Endothelial cell (in vitro differentiated cells): ENCODE measurements at places on chromosomes 11 and 22. TPM values are rescaled to one million over a fixed set of nuclear protein-coding genes. Genes with fewer than 3 reads are reported as not detected.

GRCh38 chr11:15923183-15923582 is 433.2 kb downstream of the SOX6 start:
- H3K36me3 ChIP-seq: no peaks in the 10 kb centered on the region
- no peak overlapping the region for H3K27ac ChIP-seq
- peaks cover 10% of the 10 kb centered on the region for H3K4me1 ChIP-seq
- no peak for DNase-seq
- H3K27me3 ChIP-seq: no peaks in the 10 kb centered on the region
- no peak overlapping the region for H3K4me3 ChIP-seq

DNA sequence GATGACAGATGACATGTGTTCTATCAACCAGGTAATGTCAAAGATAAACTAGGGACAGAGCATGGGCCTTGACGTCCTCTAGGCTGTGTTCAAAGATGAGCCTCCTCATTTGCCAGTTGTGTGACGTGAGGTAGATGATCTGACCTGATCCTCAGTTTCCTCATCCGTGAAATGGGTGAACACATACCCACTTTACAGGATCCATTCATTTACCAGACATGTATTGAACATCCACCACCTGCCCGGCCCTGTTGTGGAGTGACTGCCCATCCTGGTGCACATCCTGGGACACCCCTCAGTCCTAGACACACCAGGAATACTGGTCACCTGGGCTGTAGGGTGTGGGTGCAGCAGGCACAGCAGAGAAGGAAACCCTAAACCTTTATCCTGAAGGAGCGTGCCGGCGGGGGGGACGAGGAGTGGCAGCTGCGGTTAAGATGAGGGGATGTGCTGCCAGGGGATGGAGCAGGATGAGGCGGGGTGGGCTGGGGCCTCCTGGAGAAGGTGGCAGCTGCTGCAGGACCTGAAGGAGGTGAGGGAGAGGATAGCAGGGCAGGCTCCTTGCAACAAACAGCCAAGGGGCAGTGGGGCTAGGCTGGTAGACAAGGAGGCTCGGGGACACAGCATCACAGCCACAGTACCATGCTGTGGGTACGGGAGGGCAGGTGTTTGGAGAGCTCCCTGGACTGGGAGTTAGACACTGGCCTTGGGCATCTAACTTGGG is 8.4 kb downstream of the CLDN5 start:
- DNase-seq: no peak
- no peak overlapping the region for H3K4me3 ChIP-seq
- peaks cover 8% of the 10 kb centered on the region for H3K4me1 ChIP-seq

MUC6 gene
- total RNA-seq: not detected

CHID1 gene
- total RNA-seq: 69.3 TPM

GRCh38 chr22:43202326-43202725 is 15.4 kb upstream of the TTLL12 start:
- H3K4me1 ChIP-seq: peaks cover 4% of the 10 kb centered on the region
- H3K27me3 ChIP-seq: peaks cover 5% of the 10 kb centered on the region
- H3K27ac ChIP-seq: no peak overlapping the region
- H3K4me3 ChIP-seq: peak overlapping the region; percentile 25

DNA sequence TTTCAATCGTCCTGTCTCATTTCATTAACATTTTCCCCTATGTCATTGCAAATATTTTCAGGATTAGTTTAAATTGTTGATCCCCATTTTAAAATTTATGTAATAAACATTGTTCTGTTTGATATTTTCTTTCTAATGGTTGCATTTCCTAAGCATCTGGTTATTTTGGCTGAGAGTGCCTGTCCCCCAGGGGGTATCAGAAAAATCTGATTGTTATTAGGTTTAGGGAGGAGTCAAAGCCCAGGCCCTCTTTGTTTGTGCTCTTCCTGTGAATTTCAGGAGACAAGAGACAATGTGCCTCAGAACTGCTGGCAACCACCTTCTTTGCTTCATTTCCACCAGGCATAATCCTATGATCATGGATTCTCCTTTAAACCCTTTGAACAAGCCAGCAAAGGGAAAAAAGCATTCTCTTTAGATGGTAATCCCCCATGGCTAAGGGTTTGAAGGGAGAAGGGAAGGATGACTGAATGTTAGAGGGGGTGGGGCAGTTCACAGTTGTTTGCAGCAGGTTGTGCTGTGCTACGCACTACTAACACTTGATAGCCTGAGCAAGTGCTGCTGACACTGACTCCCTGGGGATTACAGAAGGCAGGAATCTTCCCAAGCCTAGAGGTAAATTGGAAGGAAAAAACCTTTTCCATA is 462.4 kb upstream of the LRRC4C start:
- no peak overlapping the region for H3K4me3 ChIP-seq
- H3K27ac ChIP-seq: no peak overlapping the region
- DNase-seq: no peak
- H3K4me1 ChIP-seq: no peaks in the 10 kb centered on the region
- H3K27me3 ChIP-seq: peaks cover 3% of the 10 kb centered on the region

PDGFB gene
- total RNA-seq: 53.4 TPM

GRCh38 chr11:116787786-116788486 is at the start of gene ZPR1:
ZPR1 (minus strand) TSS chr11:116788023; CDS start chr11:116787990, 33 bp downstream.
- H3K36me3 ChIP-seq: peaks cover 18% of the 10 kb centered on the region
- peak; percentile 62 for DNase-seq
- H3K4me3 ChIP-seq: peak within 1 kb of the TSS; percentile 98
- peak within 1 kb of the TSS; percentile 85 for H3K27ac ChIP-seq
- H3K4me1 ChIP-seq: peaks cover 11% of the 10 kb centered on the region

- no peak for DNase-seq
- H3K4me3 ChIP-seq: no peak overlapping the region
- no peaks in the 10 kb centered on the region for H3K4me1 ChIP-seq
- no peaks in the 10 kb centered on the region for H3K36me3 ChIP-seq
- no peaks in the 10 kb centered on the region for H3K27me3 ChIP-seq
- H3K27ac ChIP-seq: no peak overlapping the region
Observed at GRCh38 chr11:58075781-58076180, 45.0 kb downstream of the OR6Q1 start.

RIMBP3C gene
- 0.18 TPM for total RNA-seq

DNA sequence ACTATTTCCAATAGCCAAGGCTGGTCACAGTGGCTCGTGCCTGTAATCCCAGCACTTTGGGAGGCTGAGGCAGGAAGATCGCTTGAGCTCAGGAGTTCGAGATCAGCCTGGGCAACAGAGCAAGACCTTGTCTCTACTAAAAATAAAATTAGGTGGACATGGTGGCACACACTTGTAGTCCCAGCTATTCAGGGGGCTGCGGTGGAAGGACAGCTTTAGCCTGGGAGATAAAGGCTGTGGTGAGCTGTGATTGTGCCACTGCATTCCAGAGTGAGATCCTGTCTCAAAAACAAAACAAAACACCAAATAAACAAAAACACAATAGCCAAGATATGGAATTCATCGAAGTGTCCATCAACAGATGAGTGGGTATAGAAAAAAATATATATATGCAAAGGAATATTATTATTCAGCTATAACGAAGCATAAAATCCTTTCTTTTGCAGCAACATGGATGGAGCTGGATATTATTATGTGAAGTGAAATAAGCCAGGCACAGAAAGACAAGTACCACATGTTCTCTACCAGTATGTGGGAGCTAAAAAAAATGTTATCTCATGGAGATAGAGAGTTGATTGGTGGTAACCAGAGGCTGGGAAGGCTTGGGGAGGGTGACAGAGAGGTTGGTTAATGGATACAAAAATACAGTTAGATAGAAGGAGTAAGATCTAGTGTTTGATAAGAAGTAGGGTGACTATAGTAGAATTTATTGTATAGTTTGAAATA is 22.6 kb upstream of the DLAT start:
- H3K4me1 ChIP-seq: no peaks in the 10 kb centered on the region
- H3K4me3 ChIP-seq: no peak overlapping the region
- DNase-seq: no peak
- H3K27ac ChIP-seq: no peak overlapping the region

DAGLA gene
- 3.2 TPM for total RNA-seq

DNA sequence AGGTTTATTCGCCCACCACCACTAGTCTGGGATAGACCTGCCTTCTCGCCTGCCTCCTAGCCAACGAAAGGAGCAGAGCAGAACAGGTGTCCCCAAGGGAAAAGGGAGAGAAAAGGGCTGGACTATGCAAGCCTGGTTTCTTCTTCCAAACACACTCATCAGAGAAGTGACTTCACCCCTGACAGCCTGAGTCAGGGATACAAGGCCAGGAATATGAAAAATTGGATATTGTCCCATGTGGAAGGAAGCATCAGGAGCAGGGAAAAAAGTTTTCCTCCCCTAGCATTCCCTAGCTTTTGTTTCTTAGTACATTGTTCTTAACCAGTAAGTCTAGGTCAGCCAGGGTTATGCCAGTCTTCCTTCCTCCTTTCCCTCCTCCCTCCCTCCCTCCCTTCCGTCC is 56.9 kb upstream of the TNRC6B start:
- DNase-seq: no peak
- H3K4me1 ChIP-seq: peaks cover 52% of the 10 kb centered on the region
- no peak overlapping the region for H3K4me3 ChIP-seq
- no peaks in the 10 kb centered on the region for H3K36me3 ChIP-seq
- H3K27ac ChIP-seq: peak overlapping the region; percentile 91
- H3K27me3 ChIP-seq: peaks cover 5% of the 10 kb centered on the region

RFPL1 gene
- total RNA-seq: not detected

GTSE1 gene
- total RNA-seq: 8.2 TPM

GRCh38 chr11:101288392-101288791 is 158.8 kb upstream of the PGR start:
- H3K27me3 ChIP-seq: no peaks in the 10 kb centered on the region
- no peaks in the 10 kb centered on the region for H3K36me3 ChIP-seq
- no peak for DNase-seq

FAM118A gene
- 26.6 TPM for total RNA-seq

- H3K27ac ChIP-seq: no peak overlapping the region
- no peak for DNase-seq
- peaks cover 7% of the 10 kb centered on the region for H3K36me3 ChIP-seq
- H3K4me1 ChIP-seq: peaks cover 33% of the 10 kb centered on the region
- no peak overlapping the region for H3K4me3 ChIP-seq
Observed at GRCh38 chr11:59818572-59818971, 8.0 kb upstream of the MRPL16 start.

GRCh38 chr11:15602785-15603567 is 488.3 kb downstream of the INSC start:
- no peak overlapping the region for H3K4me3 ChIP-seq
- H3K27me3 ChIP-seq: peaks cover 5% of the 10 kb centered on the region
- H3K27ac ChIP-seq: no peak overlapping the region

GRCh38 chr22:46363611-46364321 is 28.3 kb downstream of the TRMU start:
- no peak overlapping the region for H3K27ac ChIP-seq
- no peak overlapping the region for H3K4me3 ChIP-seq
- H3K27me3 ChIP-seq: peaks cover 7% of the 10 kb centered on the region
- peaks cover 15% of the 10 kb centered on the region for H3K36me3 ChIP-seq

OR5P2 gene
- 0.26 TPM for total RNA-seq

DNA sequence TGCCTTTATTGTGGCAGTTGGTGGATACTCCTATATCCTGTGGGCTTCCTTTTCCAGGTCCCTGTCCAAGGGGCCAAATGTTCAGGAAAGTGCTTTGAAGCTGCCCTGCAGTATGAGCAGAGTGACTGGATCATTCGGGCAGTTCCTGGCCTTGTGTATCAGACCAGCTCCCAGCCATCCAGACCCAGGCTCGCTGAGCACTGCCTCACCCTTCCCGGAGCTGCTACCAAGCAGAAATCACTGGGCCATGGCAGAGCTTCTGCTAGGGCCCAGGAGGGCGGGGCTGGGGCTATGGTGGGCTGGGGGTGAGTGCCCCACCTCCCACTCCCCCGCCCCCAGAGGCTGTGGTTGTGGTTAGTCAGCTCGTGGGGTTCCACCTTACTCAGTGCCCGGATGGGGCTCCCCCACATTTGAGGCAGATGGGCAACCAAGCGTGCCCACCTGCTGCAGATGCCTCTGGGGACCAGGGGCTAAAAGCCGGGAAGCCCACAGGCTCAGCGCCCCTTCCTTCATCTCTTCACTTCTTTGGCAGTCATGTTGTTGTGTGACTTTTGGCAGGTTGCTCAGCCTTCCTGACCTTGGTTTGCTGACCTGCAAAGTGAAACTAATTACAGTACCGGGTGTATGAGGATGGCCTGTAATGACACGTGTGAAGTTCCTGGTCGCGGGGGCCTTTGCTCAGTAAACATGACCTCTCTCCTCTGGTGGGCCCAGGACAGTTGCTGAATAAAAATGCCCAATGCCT is 2.1 kb upstream of the LRRC32 start:
- no peak for DNase-seq
- H3K4me1 ChIP-seq: peaks cover 36% of the 10 kb centered on the region
- H3K27ac ChIP-seq: peak overlapping the region; percentile 6
- H3K36me3 ChIP-seq: peaks cover 12% of the 10 kb centered on the region
- H3K27me3 ChIP-seq: peaks cover 23% of the 10 kb centered on the region

DNA sequence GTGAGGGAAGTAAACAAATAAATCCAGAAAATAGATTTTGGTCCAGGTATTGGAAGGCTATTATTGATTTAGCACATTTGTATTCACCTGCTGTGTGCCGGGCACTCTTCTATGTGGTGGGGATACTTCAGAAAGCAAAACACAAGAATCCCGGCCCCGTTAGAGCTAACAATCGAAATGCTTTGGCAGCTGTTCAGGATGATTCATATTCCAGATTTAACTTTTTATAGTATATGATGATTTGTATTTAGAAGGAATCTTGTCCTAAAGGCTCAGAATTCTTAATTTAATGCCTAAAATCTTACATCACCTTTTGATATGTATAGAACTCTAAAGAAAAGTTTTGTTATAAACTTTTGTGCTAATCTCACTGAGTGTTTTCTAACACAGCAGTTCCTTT is 28.0 kb downstream of the ZC3H12C start:
- no peaks in the 10 kb centered on the region for H3K36me3 ChIP-seq
- no peak overlapping the region for H3K4me3 ChIP-seq
- no peaks in the 10 kb centered on the region for H3K4me1 ChIP-seq
- no peak overlapping the region for H3K27ac ChIP-seq

DNA sequence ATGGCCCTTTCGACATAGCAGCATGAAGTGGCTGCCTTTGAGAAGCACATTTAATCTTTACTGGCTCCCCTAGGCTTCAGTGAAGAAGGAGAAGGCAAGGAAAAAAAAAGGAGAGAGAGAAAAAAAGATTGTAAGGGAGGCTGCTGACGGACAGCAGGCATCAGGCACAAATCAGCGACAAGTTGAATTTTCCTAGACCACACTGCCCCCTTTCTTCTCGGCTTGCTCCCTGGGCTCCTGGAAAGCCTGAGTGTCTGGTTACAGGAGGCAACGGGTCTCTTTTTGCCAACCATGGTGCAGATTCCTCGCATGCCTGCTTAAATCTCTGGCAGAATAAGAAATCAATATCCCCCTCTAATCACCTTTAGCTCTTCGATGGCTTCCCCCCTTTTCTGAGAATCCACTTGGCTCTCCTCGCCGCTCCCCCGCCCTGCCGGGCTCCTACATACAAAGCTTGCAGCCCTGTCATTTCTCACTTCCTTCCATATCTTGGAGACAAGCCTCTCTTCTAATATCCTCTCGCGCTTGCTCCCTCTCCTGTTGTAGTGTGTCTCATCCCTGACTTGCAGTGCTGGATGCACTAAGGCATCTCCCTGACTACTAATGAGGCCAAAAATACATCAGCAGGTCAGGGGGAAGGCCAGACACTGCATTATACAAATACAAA is 14.3 kb downstream of the BLID start:
- no peak overlapping the region for H3K27ac ChIP-seq
- H3K4me3 ChIP-seq: no peak overlapping the region
- no peaks in the 10 kb centered on the region for H3K27me3 ChIP-seq

GRCh38 chr11:1121813-1122663 is 35.7 kb upstream of the MUC5AC start:
- H3K27ac ChIP-seq: no peak overlapping the region
- H3K27me3 ChIP-seq: peaks cover 12% of the 10 kb centered on the region
- no peaks in the 10 kb centered on the region for H3K36me3 ChIP-seq
- DNase-seq: peak; percentile 4
- no peaks in the 10 kb centered on the region for H3K4me1 ChIP-seq
- no peak overlapping the region for H3K4me3 ChIP-seq
